Peyer's patch (tissue), 4 donors: ENCODE measurements at places on chromosomes 12 and 14.

DNA sequence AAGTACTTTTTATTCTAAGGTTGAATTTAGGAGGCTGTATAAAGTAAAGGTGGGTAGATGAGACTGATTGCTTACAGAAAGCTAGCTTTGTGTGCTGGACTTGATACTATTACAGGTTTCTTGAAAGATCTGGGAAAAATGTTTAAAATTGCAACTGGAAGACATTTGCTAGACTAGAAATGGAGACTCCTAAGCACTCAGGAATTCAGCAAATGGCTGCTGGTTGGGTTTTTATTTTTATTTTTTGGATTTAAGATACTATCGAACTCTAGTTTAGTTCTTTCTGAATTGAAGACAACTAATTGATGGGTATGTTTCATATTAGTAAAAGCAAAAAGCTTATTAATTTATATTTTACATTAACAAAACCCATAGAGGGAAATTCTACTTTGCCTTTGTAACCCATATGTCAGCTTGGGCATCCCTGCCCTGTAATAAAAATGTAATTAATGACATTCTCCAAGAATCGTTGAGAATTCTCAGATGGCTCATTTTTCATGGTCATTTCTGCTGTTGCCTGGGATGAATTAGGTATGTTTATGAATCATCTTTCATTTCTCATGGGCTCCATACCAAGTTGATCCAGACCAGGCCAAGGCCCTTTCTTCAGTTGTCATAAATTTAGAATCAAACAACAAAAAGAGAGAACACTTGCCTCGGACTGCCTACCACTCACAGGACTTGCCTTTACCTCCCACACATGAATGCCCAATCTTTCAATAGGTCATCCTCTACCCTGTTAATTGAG is 102.1 kb downstream of the ERGIC2 start:
- DNase-seq = no peak

GRCh38 chr12:4745249-4745648 is 25.0 kb downstream of the GALNT8 start:
- DNase-seq = no peak

DNA sequence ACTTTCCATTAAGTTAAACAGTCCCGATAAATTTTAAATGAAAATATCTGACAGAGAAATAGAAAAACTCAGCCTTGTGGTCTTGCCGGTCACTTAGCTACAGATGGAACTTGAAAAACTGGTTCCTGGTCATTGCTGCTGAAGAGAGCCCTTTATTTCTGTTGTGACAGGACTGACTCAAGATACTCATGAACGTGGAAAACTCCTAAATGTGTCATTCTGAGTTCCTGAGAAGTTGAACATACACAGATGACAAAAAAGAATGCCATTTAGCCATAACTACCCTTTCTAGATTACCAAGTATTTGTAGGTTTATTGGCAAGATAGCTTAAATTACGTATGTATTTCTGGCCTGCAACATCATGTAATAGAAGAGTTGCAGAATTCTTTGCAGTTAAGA is 134.2 kb downstream of the HMGA2 start:
- DNase-seq = no peak

DNA sequence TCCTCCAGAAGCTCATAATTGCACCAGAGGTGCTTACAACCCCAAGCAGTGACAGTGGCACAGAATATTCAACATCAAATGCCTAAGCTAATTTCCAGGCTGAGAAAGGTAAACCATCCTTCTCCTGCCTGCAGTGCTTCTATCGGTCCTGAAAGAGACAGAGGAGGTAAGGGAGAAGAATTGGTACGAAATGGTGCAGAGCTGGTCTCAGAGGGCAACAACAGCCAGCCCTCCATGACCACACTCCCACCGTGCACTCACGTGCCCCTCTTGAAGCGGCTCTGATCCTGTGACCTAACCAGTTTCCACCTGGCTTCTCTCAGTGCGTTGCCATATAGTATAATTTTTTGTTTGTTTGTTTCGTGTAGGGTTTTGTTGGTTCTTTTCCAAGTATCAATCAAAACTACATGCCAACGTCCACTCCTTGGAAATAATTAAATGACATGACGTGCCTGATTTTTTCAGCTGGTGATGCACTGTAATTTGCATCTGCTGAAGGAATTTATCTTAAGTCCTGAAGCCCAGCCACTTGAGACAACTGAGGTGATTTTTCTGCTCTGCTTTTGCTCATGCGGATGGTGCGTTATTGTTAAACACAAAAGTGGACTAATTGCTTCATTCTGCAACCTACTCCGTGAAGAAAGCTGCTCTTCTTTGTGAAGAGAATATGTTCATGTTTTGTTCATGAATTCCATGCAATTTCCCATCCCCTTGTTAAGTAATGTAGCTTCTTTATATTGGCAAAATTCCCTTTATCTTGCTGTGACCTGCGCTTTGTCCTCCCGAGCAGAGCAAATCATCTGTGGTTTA is 1.3 kb upstream of the ATP2A2 start:
- no peak for DNase-seq

GRCh38 chr12:53170215-53170614 is 10.3 kb upstream of the ZNF740 start:
- no peak for DNase-seq

DNA sequence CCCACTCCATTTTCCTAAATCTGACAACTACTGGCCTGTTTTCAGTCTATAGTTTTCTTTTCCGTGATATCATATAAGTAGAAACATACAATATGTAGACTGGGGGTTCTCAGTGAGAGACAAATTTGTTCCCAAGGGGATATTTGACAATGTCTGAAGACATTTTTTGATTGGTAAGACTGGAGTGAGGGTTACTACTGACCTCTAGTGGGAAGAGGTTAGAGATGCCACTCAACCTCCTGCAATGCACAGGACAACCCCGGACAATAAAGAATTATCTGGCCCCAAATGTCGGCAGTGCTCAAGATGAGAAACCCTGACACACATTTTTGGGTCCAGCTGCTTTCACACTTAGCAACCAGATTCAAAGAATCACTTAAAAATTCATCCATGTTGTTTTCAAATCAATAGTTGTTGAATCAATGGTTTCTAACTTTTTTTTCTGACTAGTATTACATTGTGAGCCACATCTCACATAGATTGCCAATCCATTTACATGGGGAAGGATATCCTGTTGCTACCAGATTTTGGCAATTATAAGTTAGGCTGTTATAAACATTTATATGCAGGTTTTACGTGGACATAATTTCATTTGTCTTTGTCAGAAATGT is 307.1 kb downstream of the RPL10L start:
- DNase-seq = no peak

DNA sequence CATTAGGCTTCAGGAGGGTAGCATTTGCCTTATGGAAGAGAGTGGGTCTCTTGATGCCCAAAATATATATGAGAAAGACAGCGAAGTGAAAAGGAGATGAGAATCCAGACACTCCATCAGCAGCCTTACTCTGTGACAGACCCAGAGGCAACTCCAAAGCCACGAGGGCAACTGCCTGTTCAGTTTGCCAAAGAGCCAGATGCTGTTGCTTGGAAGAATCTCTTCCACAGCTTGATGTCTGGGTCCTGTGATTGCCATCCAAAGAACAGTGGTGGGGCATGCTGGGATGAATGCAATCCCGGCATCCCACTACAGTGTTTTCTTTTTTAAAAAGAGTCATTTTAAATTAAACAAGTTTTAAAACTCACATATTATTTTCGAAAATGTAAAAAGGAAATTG is 10.9 kb upstream of the OTX2 start:
- DNase-seq = no peak

- no peak for DNase-seq
Observed at GRCh38 chr12:6552140-6552551, 3.7 kb downstream of the IFFO1 start.
